Immature natural killer cell (primary cell): ENCODE measurements at places on chromosomes 4 and X.

DNA sequence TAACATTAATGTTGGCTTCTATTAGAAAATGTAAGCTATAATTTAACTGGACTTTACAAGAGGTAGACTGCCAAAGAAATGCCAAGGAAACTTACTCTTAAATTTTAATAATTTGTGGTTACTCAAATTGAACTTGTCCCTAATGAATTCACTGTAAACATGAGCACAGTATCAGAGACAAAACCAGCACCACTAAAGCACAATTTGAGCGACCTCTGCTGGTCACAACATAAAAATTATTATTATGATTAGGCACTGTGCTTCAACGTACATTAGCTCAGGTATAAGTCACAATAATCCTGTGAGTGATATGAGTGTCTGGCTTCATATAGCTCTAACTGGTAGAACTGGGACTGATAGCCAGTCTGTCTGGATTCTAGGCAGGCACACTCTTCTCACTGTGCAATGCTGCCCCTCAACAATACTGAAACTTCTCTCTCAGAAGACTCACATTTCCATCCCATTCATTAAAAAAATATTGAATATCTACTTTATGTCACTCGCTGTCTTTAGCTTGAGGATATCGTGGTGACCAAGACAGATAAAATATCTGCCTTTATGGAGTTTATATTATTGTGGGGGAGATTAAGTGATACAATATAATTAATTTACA, 8.0 kb downstream of the NUDT6 start:
- DNase-seq: peak; percentile 30
- no peak overlapping the region for H3K4me3 ChIP-seq
- H3K36me3 ChIP-seq: peaks cover 21% of the 10 kb centered on the region
- H3K27me3 ChIP-seq: no peaks in the 10 kb centered on the region
- no peak overlapping the region for H3K27ac ChIP-seq
- H3K4me1 ChIP-seq: peaks cover 4% of the 10 kb centered on the region

DNA sequence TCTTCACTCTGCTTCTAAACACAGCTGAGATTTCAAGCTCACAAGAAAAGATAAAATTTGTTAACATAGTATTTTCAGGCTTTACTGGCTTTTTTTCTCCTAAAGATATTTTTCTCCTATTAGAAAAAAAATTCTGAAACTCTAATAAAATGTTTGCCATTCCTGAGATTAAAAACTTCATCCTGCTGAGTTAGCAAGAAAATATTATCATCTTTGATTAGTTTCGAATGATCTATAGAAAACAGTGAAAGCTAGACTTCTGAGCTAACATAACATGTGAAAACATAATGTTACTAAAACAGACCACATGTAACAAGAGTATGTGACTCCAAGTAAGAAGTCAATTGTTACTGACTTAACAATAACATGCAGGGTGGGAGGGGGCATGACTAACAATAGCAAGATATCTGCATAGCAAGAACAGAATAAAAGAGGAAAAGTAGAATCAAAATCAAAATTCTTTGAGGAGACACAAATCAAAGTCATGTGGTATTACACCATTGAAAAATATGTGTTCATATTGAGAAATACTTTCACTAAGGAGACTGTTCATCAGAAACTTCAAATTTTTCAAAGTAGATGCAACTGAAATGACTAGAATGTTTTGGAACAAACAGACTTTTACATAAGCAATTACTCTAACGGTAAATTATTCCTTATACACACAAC, 14.5 kb downstream of the TBCK start:
- H3K36me3 ChIP-seq: peaks cover 6% of the 10 kb centered on the region
- no peak for DNase-seq
- H3K4me1 ChIP-seq: no peaks in the 10 kb centered on the region
- H3K27ac ChIP-seq: no peak overlapping the region
- no peak overlapping the region for H3K4me3 ChIP-seq

DNA sequence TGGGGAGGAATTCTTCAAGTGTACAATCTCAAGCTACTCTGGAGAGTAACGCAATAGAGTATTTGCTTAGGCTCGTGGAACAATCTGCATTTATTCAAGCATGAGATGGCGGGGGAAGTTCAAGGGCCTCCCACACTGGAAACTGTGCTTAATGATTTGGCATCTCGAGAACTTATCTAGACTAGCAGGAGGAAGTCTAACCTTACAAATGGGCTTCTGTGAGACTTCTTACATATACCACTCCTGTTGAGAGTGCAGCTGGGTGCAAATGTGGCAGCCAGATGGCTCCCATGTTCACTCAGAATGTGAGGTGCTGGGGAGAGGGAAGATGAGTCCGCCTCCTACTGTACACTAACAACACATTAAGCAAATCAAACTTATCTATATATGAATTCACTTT, 29.3 kb upstream of the PTPN13 start:
- H3K4me3 ChIP-seq: no peak overlapping the region
- no peaks in the 10 kb centered on the region for H3K4me1 ChIP-seq
- no peak overlapping the region for H3K27ac ChIP-seq
- H3K36me3 ChIP-seq: no peaks in the 10 kb centered on the region

- no peaks in the 10 kb centered on the region for H3K27me3 ChIP-seq
- no peaks in the 10 kb centered on the region for H3K4me1 ChIP-seq
- H3K4me3 ChIP-seq: no peak overlapping the region
- H3K36me3 ChIP-seq: peaks cover 19% of the 10 kb centered on the region
- H3K27ac ChIP-seq: no peak overlapping the region
- no peak for DNase-seq
Observed at GRCh38 chr4:186250760-186251159, 15.2 kb upstream of the F11 start.

DNA sequence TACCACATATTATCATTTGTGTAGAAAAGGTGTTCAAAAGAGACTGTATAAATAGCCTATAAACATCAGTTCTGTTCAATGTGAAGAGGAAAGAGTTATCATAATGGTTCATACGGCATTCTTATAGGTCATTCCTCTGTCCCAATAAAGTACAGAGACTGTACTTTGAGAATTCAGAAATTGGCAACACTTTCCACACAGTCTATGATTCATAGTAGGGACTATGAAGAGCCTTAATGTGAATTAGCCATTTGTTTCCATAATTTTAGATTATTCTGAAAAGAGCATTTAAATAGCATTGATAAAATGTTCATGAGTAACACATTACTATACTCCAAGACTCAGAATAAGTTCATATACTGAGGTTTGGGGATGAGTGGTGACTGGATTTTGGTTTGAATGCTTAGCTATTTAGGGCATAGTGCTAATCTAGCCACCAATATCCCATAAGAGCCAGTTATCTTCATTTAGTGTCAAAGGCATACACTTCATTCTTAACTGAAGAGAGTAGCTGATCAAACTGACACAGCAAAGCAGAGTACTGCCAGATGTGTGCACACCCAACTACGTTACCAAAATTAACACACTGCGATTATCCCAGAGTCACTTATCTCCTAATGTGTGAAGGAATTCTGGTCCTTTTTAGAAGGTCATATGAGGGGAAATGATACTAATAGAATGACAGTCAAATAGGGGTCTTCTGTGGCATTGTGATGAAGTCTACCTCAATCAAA, 10.2 kb downstream of the ANK2 start:
- H3K4me3 ChIP-seq: no peak overlapping the region
- no peaks in the 10 kb centered on the region for H3K36me3 ChIP-seq
- no peak for DNase-seq
- no peak overlapping the region for H3K27ac ChIP-seq

DNA sequence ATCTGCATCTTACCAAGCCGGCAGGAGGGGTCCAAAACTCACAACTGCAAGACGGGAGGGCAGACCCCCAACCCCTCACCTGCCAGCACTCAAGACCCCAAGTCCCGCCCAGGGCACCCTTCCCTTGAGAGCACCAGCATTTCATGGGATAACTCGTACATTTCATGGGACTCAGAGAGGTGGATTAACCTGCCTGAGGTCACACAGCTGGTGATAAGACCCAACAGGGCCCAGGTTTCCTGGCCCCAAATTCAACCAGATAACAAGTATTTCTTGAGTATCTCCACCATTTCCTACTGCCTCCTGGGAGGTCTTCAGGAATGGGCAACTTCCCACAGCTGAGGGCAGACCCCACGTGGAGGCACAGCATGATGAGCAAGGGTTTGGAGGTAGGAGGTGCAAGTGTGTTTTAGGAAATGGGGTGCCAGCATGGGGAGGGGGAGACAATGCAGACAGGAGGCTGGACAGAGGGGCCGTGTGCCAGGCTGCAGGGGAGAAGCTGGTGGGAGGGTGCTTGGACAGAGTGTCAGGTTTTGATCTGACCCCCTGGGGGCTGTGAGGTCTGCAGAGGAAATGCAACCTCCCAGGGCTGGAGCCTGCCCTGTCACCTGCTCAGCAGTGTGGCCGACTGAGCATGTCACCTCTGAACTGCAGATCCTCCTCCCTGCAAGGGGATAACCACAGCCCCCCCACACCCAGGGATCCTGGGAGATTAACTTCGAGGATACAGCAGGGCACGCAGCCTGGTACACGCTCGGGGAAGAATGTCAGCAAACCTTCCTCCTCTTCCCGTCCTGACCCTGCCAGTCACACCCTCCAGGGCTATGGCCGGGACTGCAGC, 4.4 kb downstream of the ADRA2C start:
- H3K4me3 ChIP-seq: no peak overlapping the region
- H3K36me3 ChIP-seq: no peaks in the 10 kb centered on the region
- peaks cover 7% of the 10 kb centered on the region for H3K27me3 ChIP-seq
- DNase-seq: no peak

GRCh38 chr4:159052315-159052714, 50.6 kb upstream of the RAPGEF2 start:
- H3K4me1 ChIP-seq: no peaks in the 10 kb centered on the region
- H3K4me3 ChIP-seq: no peak overlapping the region
- H3K27me3 ChIP-seq: peaks cover 10% of the 10 kb centered on the region
- H3K36me3 ChIP-seq: no peaks in the 10 kb centered on the region

- no peak for DNase-seq
- H3K36me3 ChIP-seq: no peaks in the 10 kb centered on the region
- H3K27ac ChIP-seq: no peak overlapping the region
- H3K4me3 ChIP-seq: no peak overlapping the region
- H3K4me1 ChIP-seq: peaks cover 23% of the 10 kb centered on the region
- H3K27me3 ChIP-seq: no peaks in the 10 kb centered on the region
Observed at GRCh38 chr4:7784131-7784870, 155.4 kb downstream of the AFAP1 start.

GRCh38 chr4:106450249-106450648, 81.7 kb upstream of the GIMD1 start:
- no peaks in the 10 kb centered on the region for H3K4me1 ChIP-seq
- H3K4me3 ChIP-seq: no peak overlapping the region
- peaks cover 2% of the 10 kb centered on the region for H3K27me3 ChIP-seq
- no peak overlapping the region for H3K27ac ChIP-seq
- no peaks in the 10 kb centered on the region for H3K36me3 ChIP-seq
- DNase-seq: no peak

DNA sequence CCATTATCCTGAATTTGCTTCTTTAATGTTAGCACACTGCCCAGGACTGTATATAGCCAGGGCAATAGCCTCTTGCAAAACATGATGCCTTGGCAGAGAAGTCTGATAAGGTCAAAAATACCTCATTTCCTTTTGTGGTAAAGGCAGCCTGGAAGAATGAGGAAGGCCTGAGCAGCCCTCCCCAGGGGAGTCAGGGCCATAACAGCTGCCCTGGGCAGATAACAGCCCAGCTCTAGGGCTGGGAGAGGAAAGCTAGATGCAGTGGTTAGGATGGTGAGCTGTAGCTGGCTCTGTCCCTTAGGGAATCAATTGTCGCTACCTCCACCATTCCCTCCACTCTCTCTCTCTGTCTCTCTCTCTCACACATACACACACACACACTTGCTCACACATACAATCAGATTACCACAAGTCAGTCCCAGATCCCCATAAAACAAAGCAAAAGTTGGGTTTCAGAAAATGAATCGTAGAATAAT, 29.2 kb downstream of the EFHC2 start:
- peak; percentile 27 for DNase-seq
- no peaks in the 10 kb centered on the region for H3K36me3 ChIP-seq
- peak overlapping the region; percentile 51 for H3K4me3 ChIP-seq
- peaks cover 9% of the 10 kb centered on the region for H3K27me3 ChIP-seq
- H3K4me1 ChIP-seq: peaks cover 58% of the 10 kb centered on the region
- H3K27ac ChIP-seq: peak overlapping the region; percentile 88

GRCh38 chr4:4791299-4792111, 68.0 kb upstream of the MSX1 start:
- peaks cover 7% of the 10 kb centered on the region for H3K4me1 ChIP-seq
- H3K36me3 ChIP-seq: no peaks in the 10 kb centered on the region
- H3K27ac ChIP-seq: no peak overlapping the region
- peaks cover 6% of the 10 kb centered on the region for H3K27me3 ChIP-seq

DNA sequence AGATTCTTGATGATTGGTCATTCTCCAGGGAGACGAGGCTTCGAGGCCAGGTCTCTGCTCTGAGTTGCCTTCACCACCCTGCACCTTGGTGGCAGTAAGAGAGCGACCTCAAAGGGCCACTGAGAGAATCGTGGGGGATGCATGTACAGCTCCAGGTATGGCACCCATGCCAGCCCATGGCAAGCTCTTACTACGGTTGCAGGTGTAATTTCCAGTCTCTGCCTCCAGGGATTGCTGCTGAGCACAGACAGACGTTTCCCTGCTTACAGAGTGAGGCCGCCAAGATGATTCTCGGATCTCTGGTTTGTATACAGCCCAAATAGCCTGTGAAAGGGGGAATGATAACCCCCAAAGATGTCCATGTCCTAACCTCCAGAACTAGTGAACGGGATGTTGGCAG, 16.3 kb upstream of the DRD5 start:
- no peak overlapping the region for H3K4me3 ChIP-seq
- H3K27ac ChIP-seq: no peak overlapping the region
- DNase-seq: no peak
- H3K4me1 ChIP-seq: no peaks in the 10 kb centered on the region
- H3K36me3 ChIP-seq: no peaks in the 10 kb centered on the region

DNA sequence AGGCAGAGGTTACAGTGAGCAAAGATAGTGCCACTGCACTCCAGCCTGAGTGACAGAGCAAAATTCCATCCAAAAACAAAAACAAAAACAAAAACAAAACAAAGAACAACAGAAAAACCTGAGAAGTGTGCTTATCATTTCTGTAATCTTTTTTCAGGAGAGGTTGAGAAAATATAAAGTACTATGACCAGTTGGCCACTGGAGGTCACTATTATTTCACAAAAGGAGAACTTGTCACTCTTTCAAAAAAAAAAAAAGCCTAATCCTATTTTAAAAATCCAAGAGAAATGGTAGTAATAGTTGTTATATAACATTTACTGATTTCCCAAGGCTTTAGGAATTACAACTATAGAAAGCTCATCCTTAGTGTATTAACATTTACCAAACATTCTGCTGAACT, 24.9 kb upstream of the RNF150 start:
- no peak overlapping the region for H3K4me3 ChIP-seq
- DNase-seq: no peak
- no peak overlapping the region for H3K27ac ChIP-seq
- H3K36me3 ChIP-seq: no peaks in the 10 kb centered on the region
- H3K27me3 ChIP-seq: peaks cover 4% of the 10 kb centered on the region
- no peaks in the 10 kb centered on the region for H3K4me1 ChIP-seq

DNA sequence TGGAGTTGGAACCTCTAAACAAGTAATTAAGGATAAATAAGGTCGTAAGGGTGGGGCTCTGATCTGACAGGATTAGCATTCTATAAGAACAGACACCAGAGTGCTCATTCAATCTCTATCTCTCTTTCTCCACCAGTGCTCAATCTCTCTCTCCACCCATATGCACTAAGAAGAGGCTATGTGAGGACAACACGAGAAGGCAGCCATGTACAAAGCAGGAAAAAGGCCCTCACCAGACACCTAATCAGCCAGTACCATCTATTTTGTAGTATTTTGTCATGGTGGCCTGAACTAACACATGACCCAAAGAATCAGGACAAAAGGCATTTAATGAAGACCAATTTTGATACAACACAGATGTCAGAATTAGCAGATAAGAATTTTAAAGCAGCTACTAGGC, 16.8 kb downstream of the RFC1 start:
- peaks cover 17% of the 10 kb centered on the region for H3K36me3 ChIP-seq
- no peak for DNase-seq
- peak overlapping the region; percentile 0 for H3K27ac ChIP-seq
- no peak overlapping the region for H3K4me3 ChIP-seq
- H3K4me1 ChIP-seq: peaks cover 64% of the 10 kb centered on the region
